ENCODE measurements at places on chromosomes 5 and 9.

DNA sequence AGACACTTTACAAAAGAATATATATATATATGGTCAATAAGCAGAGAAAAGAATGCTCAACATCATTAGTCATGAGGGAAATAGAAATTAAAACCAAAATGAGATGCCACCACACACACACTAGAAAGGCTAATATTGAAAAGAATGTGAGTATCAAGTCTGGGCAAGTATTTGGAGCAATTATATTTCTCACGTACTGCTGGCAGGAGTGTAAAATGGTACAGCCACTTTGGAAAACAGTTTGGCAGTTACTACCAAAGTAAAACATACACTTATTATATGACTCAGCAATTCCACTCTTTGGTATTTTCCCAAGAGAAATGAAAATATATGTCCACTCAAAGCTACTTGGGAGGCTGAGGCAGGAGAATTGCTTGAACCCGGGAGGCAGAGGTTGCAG lies 29.8 kb downstream of the NEUROG1 start:
- DNase-seq, result no peak

DNA sequence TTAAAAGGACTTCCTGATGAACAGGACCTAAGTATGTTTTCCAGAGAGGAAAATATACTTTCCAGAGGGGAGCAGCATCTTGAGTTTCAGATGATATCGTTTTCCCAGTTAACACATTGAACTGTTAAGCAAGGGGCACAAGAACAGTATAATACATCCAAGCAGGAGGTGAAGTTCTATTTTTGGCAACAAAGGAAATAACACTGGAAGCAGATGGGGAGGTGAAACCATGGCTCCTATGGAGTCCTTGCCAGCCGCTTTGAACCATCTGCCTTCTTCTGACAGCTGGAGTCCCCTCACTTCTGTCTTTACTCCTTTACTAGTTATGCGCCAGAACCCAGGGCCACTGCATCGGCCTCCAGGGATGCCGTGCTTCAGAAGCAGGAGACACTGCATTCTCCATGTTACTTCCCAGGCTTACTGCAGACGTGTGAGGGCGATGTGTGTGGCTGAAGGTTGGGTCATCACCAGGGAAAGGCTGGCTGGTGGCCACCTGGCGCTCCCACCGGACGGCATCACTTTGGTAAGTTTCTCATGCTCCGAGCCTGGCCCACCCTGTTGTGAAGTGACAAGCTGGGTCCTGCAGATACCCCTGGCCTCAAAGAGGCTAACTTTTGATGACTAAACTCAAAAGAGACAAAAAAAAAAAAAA lies 77.8 kb downstream of the TTLL11 start:
- DNase-seq, result no peak

DNA sequence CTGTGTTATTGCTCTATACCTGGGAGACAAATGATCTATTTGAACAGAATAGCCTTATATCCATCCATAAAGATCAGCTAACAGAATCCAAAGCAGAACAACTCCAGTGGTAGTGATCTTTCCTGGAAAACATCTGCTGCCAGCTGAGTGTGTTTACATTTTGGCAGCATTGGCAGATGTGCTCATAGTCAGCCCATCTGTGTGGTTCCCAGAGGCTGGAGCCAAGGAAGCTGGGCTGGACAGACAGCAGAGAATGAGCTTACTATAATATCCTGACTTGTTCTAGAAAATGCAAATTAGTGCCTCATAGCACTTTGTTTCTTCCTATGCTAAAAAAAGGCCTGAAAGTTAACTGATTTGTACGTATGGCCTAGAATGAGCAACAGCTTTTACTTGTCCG lies 99.7 kb downstream of the ST8SIA4 start:
- DNase-seq, result no peak

DNA sequence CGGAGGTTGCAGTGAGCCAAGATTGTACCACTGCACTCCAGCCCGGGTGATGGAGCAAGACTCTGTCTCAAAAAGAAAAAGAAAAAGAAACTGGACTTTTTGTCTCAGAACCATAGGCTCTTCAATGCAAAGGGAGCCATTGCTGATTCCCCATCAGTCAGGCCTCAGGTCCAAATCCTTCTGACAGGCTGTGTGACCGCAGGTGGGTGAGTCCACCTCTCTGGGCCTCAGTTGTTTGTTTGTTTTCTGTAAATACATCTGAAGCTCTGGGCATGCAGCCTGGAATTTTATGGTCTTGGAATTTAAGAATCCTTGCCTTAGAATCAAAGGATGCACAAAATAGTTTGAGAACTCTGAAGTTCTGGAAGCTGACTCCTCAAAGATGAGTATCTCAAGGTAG lies 21.1 kb upstream of the TOR2A start:
- no peak for DNase-seq

DNA sequence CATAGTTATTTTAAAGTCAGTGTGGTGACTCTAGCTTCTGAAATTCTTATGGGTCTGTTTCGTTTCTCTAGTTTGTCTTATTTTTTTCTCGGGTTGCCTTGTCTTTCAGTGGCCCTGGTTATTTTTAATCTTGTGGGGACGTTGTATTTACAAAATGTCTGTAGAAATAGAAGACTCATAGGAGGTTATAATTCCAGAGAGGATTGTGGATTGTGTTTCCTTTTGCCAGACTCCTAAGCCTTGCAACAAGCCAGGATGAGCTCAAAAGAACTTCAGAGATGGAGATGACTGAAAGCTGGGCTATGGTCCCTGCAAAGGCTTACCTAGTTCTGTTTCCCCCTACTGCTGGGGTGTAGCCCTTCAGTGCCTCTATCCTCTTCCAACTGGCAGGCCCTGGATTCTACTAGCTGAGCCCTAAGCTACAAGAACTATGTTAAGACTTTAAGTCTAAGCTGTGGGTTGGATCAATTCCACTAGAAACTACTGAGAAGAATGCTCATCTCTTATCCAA lies 32.2 kb upstream of the LECT2 start:
- no peak for DNase-seq

DNA sequence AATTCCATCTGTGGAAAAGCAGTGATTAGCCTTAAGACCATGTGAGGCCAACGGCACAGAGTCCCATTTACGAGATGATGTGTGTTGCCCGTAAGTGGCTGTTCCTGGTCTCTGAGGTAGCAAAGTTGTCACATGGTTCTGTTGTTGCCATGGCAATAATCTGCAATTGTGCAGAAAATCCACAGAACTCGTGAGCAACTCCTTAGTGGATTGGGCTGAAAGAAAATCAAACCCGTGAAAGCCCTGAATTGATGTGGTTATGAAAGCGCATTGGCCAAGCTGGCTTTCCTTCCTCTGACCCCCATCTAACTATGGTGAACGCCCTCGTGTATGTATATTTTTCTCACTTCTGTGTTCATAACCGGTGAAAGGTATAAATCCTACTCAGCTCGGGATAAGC lies 614.7 kb downstream of the EBF1 start:
- no peak for DNase-seq

DNA sequence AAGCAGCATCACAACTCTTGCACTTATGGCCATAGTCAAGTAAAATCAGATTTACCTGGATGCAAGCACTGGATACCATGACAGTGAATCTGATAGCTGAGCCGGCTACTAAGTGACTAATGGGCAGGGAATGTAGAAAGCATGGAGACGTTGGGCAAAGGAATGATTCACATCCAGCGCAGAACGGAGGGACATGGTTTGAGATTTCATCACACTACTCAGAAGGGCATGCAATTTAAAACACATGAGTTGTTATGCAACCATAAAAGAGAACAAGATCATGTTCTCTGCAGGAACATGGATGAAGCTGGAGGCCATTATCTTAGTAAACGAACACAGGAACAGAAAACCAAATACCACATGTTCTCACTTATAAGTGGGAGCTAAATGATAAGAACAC lies 169.1 kb upstream of the PIK3R1 start:
- DNase-seq, result no peak

DNA sequence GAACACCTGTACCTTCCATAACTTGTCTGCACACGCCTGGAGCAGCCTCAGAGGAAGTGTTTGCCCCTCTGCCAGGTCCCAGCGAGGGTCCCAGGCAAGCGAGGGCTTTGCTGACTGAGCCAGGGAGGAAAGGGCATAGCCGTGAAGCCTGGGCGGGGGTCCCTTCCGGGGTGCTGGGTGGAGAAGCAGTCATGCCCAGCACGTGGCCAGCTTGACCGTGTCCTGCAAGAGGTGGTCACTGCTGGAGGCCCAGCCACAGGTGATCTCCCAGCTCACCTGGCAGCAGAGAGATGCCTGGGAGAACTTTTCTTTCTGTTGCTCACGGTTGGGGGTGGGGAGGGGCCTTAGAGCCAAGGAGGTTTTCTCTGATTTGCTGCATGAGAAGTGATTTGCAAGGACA lies 195.3 kb downstream of the CACNA1B start:
- no peak for DNase-seq

DNA sequence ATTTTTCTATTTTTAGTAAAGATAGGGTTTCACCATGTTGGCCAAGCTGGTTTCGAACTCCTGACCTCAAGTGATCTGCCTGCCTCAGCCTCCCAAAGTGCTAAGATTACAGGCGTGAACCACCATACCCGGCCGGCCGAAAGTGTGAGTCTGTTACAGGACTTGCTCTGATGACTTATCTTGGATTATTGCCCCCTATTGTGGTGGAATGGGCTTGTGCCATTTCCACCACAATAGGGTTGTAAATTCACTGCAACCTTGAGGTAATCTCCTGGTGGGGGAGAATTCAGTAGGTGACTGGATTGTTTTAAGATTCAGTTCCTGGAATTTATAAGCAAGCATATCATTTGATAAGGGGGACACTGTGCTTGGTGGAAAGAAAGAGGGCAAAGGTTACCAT lies 15.0 kb upstream of the HMGCR start:
- no peak for DNase-seq

DNA sequence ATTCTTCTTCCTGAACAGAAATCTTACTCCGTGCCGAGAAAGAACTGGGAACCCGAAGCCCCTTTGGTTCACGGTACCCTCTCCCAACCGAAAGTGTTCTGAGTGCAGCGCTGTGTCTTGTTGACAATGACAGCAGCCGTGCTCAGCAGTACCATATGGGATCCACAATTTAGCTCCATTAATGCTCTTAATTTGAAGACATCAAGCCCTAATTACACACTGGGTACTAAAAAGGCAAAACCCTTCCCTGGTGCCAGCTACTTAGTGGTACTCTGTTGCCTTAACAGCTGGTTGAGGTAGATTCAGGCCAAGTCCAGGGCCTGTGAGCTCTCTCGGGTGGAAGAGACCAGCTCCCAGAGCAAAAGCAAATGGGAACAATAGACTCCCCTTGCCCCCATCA lies 24.5 kb downstream of the DDX31 start:
- DNase-seq, result no peak

- no peak for DNase-seq
Observed at GRCh38 chr9:14192556-14192955, 121.4 kb downstream of the NFIB start.

DNA sequence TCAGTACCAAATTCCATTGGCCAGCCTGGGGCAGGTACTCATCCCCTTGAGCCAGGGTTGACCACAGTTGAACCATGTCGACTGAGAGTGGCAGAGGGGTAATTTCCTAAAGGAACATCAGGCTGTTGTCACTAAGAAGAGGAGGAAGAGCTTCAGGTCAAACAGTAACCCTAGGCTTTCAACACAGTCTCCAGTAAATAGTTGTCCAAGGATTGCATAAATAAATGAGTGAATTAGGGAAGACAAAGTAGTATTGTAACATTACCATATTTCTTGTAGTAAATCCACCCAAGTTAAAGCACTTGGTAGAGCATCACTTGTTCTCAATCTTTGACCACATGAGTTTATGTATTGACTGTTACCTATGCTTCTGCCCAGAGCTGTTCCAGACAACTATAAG lies 7.4 kb downstream of the PSAT1 start:
- no peak for DNase-seq

GRCh38 chr9:128043467-128043868 lies 23.7 kb downstream of the NAIF1 start:
- DNase-seq, result no peak

GRCh38 chr5:110727025-110727314 lies 499 bp upstream of the TMEM232 start:
- DNase-seq, result no peak

- DNase-seq, result no peak
Observed at GRCh38 chr5:116046823-116047222, 14.6 kb downstream of the ARL14EPL start.

DNA sequence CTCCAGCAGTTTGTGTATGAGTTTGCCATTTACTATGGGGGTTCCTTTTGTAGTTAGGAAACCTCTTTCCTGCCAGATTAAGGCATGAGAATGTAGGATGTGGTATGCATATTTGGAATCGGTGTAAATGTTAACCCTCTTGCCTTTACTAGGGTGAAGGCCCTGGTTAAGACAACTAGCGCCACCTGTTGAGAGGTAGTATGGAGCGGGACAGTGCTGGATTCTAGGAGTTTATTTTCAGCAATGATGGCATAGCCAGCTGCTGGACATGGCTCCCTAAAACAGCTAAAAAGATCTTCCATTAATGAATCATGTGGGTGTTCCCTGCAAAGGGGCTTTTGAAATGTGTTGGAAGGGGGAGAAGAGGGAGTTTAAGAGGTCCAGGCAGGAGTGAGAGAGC lies 30.7 kb upstream of the GPX3 start:
- no peak for DNase-seq

GRCh38 chr9:70406434-70406862 lies 8.0 kb downstream of the KLF9 start:
- DNase-seq, result no peak

DNA sequence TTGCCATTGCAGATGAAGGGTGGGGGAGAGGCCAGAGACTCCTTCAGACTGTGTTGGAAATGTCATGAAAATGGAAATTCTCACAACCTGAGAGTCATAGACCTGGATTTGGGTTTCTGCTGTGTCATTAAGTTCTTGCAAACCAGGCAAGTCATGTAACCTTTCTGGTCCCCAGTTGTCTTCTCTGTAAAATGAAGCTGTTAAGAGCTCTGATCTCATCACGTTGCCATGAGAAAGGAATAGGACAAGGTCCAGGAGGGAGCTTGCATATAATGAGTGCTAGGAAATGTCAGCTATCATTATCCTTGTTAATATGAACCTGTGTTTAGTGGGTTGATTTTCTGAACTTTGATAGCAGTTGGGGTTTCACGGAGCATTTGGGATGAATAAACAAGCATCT lies 59.1 kb downstream of the FGF1 start:
- DNase-seq, result no peak

DNA sequence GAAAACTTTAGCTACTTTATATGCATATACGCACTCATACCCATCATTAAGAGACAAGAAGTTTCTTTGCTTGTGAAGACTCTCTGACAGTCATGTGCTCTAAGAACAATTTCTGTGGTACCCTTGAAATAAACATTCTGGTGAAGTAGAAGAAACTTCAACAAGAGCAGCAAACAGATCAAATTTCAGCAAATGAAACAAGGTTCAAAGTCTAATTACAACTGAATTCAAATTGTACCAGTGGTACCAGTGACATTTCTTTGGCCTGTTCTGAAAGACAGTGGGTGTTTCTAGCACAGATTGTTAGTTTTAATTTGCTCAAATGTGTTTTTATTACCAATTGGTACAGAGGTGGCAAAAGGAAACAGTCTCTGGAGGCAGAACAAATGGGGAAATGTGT lies 391.0 kb downstream of the CHSY3 start:
- DNase-seq, result peak; percentile 56

- no peak for DNase-seq
Observed at GRCh38 chr5:9201011-9201410, 344.9 kb downstream of the SEMA5A start.

- DNase-seq, result no peak
Observed at GRCh38 chr9:126009047-126009446, 261.9 kb downstream of the PBX3 start.
